ENCODE measurements at places on chromosomes 6 and 20.
A peak's percentile ranks its signal among the peaks of the same experiment; 100 is the strongest.

DNA sequence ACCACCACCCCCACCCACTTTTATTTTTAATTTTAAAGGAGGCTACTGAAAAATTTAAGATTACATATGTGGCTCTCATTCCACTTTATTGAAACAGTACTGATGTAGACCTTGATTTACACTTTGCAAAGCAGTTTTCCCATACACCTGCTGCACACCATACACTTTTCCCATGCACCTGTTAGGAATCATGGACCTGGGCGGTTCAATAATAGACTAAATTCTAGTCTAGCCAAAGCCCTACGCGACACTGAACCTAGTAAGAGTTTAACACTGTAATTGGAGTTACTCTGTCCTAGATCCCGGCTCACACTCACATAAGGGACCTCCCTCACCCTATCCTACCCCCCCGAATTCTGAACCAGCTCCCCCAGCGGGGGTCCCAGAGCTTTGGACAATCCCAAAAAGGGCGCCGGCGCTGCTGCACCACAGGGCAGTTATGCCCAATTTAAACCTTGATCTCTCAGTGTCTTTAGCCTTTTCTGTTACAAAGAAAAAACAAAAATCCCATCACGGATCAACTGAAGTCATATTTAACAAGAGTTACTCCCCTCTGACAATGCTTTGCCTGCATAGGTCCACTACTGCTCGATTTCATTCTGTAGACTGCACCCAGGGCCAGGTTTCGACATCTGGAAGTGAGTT is 2.4 kb upstream of the GCLC start:
- no peak for DNase-seq

DNA sequence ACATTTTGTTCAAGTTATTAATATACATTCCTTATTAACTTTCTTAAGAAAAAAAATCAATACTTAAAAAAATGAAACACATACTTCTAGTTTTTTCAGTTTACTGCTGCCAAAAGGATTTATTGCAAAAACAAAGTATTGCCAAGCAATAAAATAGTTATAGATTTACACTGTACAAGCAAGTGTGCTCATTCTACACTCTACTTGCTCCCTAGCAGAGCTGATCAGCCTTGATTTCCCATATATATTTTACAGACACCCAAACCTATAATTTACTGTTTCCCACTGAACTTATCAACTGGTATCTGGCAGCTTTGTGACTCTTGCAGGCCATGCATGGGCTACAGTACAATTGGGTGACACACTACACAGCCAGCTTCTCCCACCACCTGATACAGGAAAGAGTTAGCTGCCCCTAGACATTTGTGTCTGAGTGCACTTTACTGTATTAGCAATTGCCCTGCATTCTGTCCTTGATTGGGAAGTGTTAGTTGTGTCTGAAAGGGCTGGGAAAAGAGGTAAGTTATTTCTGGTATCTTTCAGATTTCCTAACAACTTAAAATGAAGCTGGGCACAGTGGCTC is 156.0 kb upstream of the BEND3 start:
- no peak for DNase-seq

- no peak for DNase-seq
Measured at GRCh38 chr20:44566018-44566417, 16.4 kb upstream of the PKIG start.

- no peak for DNase-seq
Measured at GRCh38 chr6:74867291-74867690, 338.6 kb downstream of the COL12A1 start.

GRCh38 chr6:44685213-44685612 is 297.7 kb downstream of the CDC5L start:
- DNase-seq: no peak

DNA sequence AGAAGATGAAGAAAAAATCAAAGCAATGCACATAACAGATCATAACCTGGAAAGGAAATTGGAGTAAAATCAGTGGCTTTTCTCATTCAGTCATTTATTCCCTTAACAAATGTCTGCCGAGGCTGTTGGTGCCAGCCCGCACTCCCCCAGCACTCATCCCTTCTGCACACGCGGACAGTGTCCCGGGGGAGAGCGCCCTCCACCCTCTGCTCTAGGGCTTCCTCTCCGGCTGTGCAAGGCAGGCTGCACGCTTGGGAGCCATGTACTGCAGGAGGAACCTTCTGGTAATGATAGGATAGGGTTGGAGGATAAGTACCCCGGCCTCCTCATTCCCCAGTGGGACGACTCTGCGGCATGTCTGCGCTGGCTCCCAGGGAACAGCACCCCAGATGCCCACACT is 134.5 kb downstream of the PAX1 start:
- no peak for DNase-seq

GRCh38 chr6:30974490-30975252 is 8.8 kb upstream of the MUC21 start:
- no peak for DNase-seq

DNA sequence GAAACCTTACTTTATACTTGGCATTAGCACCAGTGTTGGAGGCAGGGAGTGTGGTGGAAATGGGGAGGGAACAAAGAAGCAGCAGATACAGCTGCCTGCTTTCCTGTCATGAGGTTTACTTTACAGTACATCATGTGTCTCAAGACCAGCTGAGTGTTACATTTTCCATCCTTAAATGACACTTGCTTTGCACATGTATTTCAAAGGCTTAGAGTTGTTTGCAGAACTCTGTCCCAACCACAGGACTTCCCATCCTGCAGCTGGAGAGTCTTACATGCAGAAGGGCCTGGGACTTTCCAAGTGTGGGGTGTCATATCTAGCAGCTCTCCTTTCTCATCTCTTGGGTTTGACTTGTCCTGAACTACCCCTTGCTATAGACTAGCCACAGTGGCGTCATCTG is 395.9 kb downstream of the DHX35 start:
- DNase-seq: no peak

DNA sequence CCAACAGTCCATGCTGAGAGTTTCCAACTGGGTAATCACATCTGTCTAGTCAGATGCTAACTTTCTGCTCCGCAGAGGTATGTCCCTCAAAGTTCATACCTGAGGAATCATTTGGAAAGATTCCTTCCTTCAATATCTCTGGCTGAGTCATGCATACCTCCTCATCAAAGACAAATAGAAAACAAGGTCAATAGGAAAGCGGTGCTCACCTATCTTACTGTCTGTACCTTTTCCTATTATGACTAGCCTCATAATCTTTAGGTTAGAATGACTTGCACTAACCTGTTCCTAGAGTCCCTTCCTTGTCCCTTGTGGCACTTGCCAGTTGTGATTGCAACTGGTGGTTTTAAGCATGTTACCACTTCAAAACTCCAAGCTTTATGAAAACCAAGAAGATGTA is 78.2 kb upstream of the PTPRK start:
- no peak for DNase-seq

- peak; percentile 82 for DNase-seq
Measured at GRCh38 chr6:6362056-6362840, 41.8 kb upstream of the F13A1 start.

DNA sequence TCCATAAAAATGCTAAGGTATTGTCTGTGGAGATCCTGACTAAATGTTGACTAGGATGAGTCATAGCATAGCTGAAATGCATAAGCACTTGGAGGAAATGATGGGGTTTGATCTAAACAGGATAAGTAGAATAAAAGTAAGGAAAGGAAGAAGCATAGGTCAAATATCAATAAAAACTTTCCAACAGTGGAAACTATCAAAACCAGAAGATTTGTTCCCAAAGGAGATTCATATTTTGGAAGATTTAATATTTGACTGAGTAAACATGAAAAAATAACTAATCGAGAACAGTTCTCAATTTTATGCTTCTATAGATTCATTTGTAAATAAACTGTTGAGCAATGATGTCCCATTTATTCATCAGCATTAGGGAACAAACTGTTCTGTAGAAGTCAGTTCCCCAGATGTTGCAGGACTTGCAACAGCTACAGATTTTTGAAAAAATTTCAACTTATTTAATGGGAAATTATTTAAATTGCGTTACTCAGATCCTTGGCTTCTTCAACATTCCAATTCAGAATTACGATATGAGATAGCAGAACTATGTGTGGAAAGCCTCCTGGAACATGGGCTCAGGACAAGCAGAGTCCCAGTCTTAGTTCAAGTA is 133.7 kb upstream of the TBX18 start:
- no peak for DNase-seq

DNA sequence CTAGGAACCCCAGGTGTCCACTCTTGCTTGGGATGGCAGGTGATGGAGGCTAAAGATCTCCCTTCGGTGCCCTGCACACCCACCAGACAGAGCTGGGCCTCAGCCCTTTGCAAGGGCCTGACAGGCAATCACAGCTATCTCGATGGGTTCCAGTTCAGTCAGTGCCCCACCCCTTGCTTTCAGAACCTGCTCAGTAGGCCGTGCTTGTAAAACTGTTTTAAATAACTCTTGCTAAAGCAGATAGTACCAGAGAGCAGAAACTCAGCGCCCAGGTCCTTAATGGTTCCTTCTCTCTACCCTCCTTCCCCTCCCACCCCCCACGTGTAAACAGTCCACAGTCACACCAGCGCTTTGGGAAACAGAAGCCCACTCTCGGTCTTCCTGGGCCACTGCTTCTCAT is 39.2 kb downstream of the C6orf132 start:
- DNase-seq: no peak

GRCh38 chr6:141685416-141685815 is 447.3 kb upstream of the GJE1 start:
- DNase-seq: no peak

DNA sequence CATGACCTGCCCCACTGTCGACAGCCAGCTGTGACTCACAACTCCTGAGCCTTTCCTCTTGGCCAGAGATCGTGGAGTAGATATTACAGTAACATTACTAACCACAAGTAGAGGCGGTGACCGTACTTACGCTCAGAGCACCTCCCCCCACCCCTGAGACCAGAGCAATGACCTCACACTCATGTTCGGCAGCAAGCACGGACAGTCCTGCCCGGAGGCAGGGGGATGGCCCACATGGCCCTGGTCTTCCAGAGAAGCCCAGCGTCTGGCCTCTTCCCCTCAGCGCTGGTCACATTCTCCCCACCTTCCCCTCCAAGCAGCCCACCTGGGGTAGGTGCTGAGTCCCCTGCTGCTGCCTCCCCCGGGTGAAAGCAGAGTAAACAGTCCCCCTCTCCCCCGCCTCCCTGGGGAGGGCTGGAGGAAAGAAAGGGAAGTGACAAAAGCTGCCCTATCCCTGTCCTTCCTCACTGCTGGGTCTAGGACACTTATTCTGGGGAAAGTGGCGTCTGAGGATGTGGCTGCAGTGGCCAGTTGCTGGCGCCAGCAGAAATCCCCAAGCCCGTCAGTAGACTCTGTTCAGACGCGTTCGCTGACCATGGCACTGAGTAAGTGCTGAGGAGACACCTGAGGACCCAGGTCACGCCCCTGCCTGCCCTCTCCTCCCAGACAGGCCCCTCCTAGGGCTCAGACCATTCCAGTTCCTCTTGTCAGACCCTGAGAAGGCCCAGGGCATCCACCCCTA is 68.5 kb downstream of the MRPL14 start:
- DNase-seq: no peak

- DNase-seq: no peak
Measured at GRCh38 chr6:146578054-146578453, 20.7 kb upstream of the ADGB start.

DNA sequence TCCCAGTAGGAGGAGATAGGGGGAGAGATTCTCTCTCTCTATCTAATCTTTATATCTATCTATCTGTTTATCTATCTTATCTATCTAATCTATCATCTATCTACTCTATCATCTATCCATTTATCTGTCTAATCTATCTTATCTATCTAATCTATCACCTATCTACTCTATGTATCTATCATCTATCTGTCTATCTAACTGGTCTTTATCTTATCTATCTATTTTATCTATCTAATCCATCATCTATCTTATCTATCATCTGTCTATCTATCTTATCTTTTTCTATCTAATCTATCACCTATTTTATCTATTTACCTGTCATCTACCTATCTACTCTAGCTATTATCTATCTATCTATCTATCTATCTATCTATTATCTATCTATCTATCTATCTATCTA is 109.4 kb downstream of the FNDC1 start:
- no peak for DNase-seq

- DNase-seq: no peak
Measured at GRCh38 chr6:56996401-56996800, 41.5 kb downstream of the BEND6 start.

- DNase-seq: no peak
Measured at GRCh38 chr6:82367704-82368103, 4.1 kb downstream of the TPBG start.

DNA sequence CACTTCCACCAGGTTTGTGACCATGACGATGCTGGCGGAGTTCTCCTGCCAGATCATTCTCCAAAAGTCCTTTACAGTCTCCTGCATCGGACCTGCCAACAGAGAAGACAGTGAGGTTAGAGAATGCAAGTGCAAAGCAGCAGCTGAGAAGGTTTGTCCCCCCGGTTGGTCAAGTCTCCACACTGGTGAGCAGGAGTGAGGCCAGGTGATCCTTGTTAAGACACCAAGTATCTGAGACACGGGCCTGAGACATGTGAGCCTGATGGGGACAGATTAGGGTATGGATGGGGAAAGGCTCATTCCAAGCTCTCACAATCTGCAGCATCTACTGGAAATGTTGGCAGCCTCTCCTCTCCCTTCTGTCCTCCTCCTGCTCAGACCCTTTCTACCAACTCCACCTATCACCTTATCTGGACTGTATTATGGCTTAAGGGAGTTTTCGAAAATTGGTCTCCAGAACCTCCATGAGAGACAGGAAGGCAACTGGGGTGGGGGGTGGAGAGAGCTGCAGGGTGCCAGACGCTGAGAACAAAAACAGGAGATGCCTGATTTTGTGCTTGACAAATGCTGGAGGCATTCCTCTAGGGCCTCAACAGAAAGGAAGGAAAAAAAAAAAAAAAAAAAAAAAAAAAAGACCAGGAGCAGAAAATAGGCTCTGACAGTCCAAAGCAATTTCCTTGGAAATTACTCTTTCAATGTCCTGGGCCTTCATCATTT is 500.4 kb upstream of the CHD6 start:
- no peak for DNase-seq

- DNase-seq: no peak
Measured at GRCh38 chr6:89071036-89071435, 9.5 kb upstream of the PNRC1 start.

DNA sequence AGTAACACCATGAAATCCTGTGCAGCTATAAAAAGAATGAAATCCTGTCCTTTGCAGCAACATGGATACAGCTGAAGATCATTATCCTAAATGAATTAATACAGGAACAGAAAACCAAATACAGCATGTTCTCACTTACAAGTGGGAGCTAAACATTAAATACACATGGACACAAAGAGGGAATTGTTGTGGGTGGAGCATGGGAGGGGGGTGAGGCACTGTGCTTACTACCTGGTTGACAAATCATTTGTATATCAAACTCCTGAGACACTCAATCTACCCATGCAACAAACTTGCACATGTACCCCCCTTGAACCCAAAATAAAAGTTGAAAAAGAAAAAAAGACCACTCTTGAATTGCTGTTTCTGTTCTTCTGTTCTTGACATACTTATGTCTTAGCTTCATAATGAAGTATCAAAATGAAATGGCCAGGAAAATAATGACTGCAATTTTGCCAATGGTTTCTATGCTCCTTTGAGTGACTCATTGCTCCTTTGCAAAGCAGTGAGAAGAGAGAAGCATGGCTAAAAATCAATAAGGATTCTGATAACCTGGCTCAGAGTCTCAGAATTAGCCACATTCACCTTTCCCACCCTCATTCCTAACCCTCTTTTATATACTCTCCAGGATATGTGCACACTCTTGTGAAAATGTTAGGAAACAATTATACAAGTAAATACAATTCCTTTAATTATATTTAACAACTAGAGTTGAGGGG is 71.0 kb downstream of the CYP39A1 start:
- DNase-seq: no peak

Measured in bone marrow (tissue), 2 donors.